ENCODE measurements at places on chromosomes 13 and 19.
A peak's percentile ranks its signal among the peaks of the same experiment; 100 is the strongest.

- no peak for DNase-seq
Observed at GRCh38 chr19:49520705-49521319, 7.0 kb upstream of the RCN3 start.

- DNase-seq = no peak
Observed at GRCh38 chr13:49063011-49063410, 87.3 kb downstream of the FNDC3A start.

DNA sequence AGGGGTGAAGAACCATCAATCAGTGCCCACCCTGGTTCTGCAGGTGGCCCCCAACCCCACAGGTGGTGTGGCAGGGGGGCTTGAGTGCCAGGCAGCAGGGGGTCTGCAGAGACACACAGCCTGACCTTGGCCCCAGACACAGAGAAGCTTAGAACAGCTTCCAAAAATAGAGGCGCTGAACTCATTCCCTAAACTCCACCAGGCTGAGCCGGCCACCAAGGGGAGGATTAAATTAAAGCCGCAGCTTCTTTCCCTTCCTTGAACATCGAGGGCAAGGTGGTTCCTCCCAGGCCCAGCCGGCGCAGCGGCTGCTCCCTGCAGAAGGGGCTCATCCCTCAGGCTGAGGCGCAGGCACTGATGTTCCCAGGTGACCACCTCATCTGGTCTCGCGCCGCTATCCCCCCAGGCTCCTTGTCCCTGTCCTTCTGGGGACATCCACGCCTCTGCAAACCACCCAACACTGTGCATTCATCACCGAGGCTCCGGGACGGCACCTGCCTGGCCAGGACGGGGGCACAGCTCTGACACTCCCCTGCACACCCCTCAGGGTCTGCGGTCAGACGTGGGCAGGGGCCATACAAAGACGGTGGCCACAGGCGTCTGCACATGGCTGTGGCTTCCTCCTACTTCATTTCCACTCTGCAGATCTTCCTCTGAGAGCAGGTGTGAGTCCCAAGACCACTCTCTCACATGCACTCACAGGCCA is 30.9 kb downstream of the LAMP1 start:
- DNase-seq = no peak

DNA sequence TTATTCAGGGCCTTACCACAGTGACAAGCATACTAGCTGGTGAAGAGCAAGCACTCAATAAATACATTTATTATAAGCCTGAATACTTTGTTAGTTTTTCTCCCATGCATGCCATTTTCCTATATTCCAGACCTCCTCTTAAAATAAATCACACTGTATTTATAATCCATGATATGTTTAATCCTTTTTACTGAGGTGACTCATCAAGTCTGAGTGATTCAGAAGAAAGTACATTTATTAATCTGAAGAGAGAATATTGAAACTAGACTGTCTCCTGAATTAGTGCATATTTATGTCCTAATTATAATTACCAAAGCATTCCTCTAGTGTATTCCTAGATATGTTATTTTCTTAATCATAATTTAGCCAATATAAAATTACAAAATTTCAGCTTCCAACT is 323.3 kb downstream of the NALCN start:
- no peak for DNase-seq

- no peak for DNase-seq
Observed at GRCh38 chr13:102012299-102013293, 389.3 kb downstream of the FGF14 start.

DNA sequence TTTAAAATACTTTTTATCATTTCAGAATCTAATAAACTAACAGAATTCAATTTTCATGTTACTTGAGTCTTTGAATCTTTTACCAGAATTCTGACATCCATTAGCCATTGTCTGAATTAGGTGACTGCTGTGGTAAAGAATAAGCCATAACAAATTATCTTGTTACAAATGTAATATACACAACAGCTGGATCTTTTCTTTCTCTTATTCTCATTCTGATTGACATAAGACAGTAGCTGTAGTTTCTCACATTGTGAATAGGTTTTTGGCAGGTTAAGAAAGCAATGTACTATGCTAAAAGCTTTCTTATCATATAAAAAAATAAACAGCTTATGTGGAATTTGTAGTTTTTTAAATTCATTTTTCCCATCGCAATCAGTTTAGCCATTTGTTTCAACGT is 734.0 kb upstream of the PCDH9 start:
- no peak for DNase-seq

- DNase-seq = no peak
Observed at GRCh38 chr19:54482889-54483288, 9.8 kb upstream of the CDC42EP5 start.

DNA sequence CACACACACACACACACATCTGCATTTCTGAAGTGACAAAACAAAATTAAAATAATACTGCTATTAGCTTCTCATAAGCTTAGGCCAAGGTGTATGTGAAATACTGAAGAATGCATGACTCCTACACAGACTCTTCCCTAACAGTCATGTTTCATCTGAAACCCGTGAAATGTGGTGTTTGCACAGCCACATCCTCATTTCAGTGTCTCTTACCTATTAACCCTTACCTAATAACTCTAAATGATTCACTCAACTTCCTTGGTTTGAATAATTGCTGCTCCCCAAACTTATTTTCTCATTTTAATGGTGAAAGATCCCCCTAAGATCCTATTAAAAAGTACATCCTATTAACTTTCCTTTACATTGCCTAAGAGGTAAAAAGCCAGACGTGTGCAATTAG is 117.6 kb downstream of the MIPEP start:
- no peak for DNase-seq

DNA sequence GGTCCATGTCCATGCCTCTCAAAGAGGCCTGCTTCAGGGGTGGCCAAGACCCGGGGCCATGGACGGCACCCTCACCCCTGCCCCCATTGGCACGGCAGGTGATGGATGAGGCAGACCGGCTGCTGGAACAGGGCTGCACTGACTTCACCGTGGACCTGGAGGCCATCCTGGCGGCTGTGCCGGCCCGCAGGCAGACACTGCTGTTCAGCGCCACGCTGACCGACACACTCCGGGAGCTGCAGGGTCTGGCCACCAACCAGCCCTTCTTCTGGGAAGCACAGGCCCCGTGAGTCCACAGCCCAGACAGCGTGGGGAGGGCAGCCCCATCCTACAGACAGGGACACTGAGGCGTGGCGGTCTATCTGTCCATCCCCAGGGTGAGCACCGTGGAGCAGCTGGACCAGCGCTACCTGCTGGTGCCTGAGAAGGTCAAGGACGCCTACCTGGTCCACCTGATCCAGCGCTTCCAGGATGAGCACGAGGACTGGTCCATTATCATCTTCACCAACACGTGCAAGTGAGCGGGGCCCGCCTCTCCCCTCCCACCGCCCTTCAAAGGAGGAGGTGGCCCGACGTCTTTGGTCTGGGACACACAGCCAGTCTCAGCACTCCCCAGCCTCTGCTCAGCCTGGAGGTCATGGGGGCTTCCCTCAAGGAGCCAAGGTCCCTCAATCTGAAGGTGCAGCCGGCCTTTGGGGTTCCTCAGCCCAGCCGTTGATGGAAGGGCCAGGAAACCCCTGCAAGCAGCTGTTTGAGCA is 2.9 kb downstream of the DDX49 start:
- no peak for DNase-seq

DNA sequence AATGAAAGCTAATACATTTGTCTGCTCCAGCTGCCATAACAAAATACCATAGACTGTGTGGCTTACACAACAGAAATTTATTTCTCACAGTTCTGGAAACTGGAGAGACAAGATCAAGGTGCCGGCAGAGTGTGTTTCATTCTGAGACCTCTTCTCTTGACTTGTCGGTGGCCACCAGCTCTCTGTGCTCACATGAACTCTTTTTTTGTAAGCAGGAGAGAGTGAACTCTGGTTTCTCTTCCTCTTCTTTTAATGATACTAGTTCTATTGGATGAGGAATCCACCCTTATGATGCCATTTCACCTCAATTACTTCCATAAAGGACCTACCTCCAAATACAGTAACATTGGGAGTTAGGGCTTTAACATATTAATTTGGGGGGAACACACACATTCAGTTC is 11.7 kb downstream of the KCTD12 start:
- DNase-seq = no peak

GRCh38 chr19:15449620-15450527 is at the start of gene WIZ:
WIZ (minus strand) TSS chr19:15449956; CDS start chr19:15448307, 1,649 bp downstream.
- DNase-seq = peak; percentile 89

GRCh38 chr13:36965767-36966166 is 33.4 kb downstream of the ALG5 start:
- no peak for DNase-seq

- no peak for DNase-seq
Observed at GRCh38 chr19:28603453-28603852, 609.5 kb downstream of the UQCRFS1 start.

GRCh38 chr19:35279985-35280821 is 2.1 kb upstream of the HAMP start:
- no peak for DNase-seq

- DNase-seq = no peak
Observed at GRCh38 chr13:79939689-79940088, 401.2 kb downstream of the SPRY2 start.

DNA sequence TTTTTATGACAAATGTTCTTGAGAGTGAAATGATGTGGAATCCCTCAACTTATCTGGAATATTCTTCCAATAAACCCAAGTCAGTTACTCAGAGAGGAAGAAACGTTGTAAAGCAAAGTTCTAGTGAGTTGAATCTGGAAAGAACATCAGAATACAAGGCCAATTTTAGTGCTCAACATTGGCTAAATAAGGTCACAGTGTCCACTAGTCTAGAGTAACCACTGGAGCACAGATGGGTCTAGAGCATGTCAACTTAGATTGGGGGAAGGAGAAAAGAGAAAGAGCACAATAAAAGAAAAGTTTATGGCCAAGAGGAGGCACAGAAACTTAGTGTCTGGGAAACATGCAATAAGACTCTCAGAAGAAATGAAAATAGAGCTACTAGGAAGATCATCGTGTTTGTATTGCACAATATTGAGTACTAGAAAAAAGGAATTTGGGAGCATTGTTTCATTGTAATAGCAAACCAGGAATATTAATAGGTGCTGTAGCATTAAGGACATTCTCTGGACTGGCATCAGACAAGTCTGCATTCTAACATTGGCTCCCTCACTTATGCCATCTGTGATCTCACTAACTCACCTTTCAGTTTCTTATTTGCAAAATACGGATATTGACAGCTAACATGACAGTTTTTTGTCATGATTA is 1318.5 kb downstream of the PCDH9 start:
- no peak for DNase-seq

DNA sequence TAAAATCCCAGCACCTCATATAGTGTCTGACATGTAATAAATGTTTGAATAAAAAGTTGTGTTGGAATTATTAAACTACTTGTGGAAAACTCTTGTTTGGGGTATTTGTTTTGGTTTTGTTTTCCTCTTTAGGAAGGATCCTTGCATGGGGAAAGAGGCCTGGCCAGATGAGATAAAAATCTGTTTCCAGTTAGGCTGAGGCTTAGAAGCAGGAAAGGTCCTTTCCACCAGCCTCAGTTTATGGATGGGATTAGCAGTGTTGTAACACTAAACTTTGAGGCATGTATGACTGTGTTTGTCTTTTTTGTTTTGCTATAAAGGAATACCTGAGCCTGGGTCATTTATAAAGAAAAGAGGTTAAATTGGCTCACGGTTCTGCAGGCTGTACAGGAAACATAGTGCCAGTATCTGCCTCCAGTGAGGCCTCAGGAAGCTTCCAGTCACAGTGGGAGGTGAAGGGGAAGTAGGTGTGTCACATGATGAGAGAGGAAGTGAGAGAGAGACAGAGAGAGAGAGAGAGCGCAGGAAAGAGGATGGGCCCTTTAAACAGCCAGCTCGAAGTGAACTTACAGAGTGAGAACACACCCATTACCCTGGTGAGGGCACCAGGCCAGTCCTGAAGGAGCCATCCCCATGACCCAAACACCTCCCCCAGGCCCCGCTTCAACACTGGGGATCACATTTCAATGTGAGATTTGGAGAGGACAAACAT is 21.6 kb downstream of the SPATA13 start:
- DNase-seq = no peak

- no peak for DNase-seq
Observed at GRCh38 chr13:28889086-28889732, 69.1 kb downstream of the MTUS2 start.

DNA sequence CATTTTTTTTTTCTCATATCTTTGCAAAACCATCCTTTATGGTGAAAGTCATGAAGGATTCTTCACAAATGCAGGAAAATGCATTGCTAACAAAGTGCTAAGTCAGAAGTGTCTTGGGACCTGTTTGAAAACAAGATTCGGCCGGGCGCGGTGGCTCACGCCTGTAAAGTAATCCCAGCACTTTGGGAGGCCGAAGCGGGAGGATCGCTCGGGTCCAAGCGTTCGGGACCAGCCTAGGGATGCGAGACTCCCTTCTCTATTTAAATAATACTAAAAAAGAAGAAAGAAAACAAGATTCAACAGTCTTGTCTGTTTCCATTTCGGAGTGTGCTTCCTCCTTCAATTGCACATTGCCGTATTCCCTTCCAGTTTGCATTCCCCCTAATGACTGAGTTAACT is 819 bp downstream of the EID2B start:
- DNase-seq = no peak

DNA sequence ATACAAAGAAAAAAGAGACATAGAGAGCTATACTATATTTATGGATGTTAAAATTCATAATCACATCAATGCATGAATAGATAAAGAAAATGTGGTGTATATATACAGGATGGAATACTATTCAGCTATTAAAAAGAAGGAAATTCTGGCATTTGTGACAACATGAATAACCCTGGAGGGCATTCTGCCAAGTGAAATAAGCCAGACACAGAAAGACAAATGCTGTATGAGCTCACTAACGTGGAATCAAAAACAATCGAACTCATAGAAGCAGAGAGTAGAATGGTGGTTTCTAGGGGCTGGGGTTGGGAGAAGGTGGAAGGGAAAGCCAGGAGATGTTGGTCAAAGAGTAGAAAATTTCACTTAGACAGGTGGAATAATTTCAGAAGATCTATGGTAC is 24.0 kb downstream of the UTP14C start:
- DNase-seq = no peak

- DNase-seq = no peak
Observed at GRCh38 chr13:48178126-48178525, 54.9 kb upstream of the ITM2B start.

DNA sequence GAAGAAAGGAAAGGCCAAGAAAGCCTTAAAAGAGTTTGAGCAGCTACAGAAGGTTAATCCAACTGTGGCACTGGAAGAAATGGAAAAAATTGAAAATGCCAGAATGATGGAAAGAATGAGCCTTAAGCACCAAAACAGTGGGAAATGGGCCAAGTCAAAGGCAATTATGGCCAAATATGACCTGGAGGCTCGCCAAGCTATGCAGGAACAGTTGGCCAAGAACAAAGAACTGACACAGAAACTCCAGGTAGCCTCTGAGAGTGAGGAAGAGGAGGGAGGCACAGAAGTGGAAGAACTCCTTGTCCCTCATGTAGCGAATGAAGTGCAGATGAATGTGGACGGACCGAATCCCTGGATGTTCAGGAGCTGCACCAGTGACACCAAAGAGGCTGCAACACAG is 5.1 kb downstream of the UTP14C start:
- no peak for DNase-seq

DNA sequence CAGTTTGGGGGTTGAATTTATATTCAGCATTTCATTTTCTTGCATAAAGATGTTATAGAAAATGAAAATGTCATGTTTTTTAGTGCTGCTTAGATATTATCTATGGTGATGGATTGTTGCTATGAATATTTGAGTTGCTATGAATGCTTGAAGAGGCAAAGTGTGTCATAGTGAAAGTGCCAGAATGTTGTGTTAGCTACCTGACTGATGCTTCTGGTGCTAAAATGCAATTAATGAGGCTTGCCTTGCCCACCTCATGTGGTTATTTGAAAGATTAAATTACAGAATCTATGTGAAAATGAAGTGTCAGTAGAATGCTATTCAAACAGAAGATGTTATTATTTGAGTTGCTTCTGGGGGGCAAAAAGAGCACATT is 62.7 kb upstream of the MYCBP2 start:
- no peak for DNase-seq

- DNase-seq = no peak
Observed at GRCh38 chr13:20119960-20120359, 40.9 kb downstream of the GJA3 start.

All from SJCRH30 (cell line).